ENCODE measurements at places on chromosomes 3 and 15.

DNA sequence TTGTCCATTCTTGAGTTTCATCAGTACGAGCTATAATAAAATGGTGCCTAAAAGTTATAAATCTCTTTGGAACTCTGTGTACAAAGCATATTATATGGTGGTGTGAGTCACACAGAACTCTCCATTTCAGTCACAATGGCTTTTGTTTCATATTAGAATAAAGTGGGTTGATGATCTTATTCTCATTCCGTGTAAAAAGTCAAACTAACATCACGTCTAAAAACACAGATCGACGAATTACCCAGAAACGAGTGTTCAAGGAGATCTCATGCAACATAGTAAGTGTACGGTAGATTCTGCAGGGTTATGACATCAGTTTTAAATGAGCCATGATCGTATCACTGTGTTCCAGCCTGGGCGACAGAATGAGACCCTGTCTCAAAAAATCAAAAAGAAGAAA is 122.4 kb downstream of the FOXP1 start:
- no peak for DNase-seq

- no peak for DNase-seq
Measured at GRCh38 chr3:195054311-195054710, 216.6 kb downstream of the XXYLT1 start.

GRCh38 chr15:27665002-27665401 is 434.1 kb downstream of the OCA2 start:
- DNase-seq = no peak

- DNase-seq = no peak
Measured at GRCh38 chr3:30135190-30135589, 471.2 kb upstream of the TGFBR2 start.

- DNase-seq = no peak
Measured at GRCh38 chr15:82146990-82147461, 101.2 kb upstream of the MEX3B start.

DNA sequence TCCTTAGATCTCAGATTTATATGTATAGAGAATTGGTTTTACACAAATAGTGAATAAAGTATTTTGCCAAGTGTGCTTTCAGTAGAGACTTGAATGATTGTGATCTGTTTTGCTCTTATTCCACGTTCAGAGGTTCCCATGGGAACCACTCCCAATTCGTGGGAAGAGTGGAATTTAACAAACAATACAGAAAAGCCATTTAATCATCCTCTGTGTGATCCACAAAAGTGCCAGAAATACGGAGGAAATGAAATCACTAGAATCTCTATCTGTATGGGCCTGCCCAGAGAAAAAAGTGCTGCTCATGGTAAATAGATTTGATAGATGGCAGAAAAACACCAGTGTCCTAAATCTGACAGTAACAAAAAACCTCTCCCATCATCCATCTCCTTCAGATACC is 56.0 kb downstream of the CNTN4 start:
- no peak for DNase-seq

- DNase-seq = peak; percentile 23
Measured at GRCh38 chr3:128794067-128794768, 68.2 kb downstream of the RAB7A start.

DNA sequence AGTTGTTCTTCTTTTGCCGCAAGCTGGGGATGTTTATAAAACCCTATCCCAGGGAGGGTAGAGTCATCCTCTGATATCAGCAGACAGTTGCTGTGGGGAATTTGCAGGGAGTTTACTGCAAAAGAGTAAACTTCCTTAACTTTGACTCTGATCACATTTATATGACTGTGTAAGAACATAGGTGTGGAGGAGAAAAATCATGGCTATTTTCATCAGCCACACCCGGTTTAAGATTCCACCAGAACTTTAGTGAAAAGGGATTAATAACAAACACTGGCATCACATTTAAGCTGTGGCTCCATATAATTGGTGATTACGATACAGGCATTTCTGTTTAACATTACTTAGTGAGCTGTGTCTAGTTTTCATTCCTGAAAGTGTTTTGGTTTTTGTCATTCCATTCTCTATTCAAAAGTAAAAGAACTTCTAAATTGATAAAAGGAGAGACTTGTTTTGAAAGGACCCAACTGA is 143.1 kb downstream of the MYLK start:
- DNase-seq = no peak

DNA sequence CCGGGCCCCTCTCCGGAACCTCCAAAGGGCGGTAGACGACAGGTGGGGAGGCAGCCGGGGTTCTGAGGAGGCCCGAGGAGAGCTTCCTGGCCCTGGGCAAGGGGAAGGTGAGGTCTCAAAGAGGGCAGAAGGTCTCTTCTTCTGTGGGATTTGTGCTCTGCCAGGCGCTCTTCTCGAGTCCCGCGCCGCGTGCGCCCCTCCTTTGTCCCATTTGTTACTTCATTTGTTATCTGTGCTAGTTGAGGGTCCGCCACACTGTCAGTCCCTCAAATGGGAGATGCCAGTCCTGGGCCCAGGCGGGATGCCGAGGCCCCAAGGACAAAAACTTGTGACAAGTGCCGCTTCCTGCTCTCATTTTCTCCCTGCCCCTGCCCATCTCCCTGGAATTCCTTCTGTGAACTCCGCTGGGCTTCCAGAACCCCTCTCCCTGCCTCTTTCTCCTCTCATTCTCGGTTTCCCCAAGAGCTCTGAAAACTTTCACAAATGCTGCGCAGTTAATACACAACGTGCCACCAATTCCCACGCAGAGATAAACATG is 1.5 kb downstream of the ST8SIA2 start:
- no peak for DNase-seq

GRCh38 chr15:31062310-31062847 is 39.1 kb downstream of the TRPM1 start:
- no peak for DNase-seq

- DNase-seq = no peak
Measured at GRCh38 chr3:159724627-159725026, 264.0 kb upstream of the IL12A start.

DNA sequence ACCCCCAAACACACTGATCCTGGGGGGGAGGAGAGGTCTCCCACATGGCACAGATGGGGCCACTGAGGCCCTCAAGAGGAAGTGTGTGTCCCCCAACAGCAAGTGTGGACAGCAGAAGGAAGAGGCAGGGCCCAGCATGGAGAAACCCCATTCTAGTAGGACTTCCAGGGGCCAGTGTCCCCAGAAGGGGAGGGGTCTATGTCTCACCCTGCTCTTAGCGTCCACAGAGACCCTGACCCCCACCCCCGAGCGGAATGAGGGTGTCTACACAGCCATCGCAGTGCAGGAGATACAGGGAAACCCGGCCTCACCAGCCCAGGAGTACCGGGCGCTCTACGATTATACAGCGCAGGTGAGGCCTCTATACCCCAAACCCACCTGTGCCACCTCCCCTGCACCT is 35.3 kb downstream of the TSPAN3 start:
- DNase-seq = no peak

DNA sequence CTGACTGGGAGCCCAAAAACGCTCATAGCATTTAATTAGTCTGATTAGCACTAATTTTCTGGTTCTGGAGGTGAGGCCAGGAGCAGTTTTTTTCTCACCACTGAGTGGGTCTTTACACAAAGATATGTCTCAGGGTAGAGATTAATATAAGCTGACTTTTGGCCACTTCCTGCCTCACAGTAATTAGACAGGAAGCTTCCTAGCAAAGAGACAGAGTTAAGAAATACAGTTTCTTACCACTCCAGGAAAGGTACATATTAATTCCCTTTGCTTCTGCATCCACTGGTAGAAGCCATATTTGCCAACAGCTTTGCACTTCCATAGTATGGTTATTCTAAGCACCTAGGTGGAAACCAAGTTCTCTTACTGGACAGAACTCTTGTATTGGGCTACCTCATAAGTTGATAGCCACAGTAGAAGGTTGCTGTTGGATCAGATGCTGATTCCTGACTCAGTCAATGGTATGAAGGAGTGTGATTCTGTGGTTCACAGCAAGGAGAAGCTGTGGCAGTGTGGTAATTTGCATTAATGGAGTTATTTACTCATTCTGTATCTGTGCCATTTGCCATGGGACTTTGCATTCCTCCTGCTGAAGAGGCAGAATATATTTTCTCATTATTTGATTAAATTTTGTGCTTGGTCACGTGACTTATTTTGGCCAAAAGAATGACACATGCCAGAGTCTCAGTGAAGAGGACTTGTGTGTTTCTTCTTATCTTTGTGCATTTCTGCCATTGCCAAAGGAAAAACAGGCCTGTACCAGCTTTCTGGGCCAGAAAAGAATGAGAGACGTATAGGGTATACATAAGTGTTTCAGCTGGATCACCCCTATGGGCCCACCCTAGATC is 17.5 kb upstream of the ZBTB20 start:
- DNase-seq = no peak

- DNase-seq = peak; percentile 6
Measured at GRCh38 chr3:119990888-119991287, 103.4 kb downstream of the GSK3B start.

- DNase-seq = no peak
Measured at GRCh38 chr15:67225336-67225735, 29.1 kb downstream of the AAGAB start.

- DNase-seq = no peak
Measured at GRCh38 chr15:100114571-100114970, 227.2 kb downstream of the ADAMTS17 start.

GRCh38 chr3:88879905-88880304 is 227.5 kb upstream of the EPHA3 start:
- DNase-seq = no peak

All from AG04450 (cell line).